ENCODE measurements at places on chromosomes 16 and 17. TPM values are rescaled to one million over a fixed set of nuclear protein-coding genes. Genes with fewer than 3 reads are reported as not detected.

The KRT32 gene
- total RNA-seq, result not detected

The ABCA5 gene
- 2.2 TPM for total RNA-seq

The NDRG4 gene
- total RNA-seq, result 28.7 TPM

The CLEC18B gene
- 0.03 TPM for total RNA-seq

The TMC5 gene
- 6.8 TPM for total RNA-seq

The LGALS9B gene
- total RNA-seq, result not detected

The RAMP2 gene
- total RNA-seq, result 1.2 TPM

The SHBG gene
- total RNA-seq, result 0.66 TPM

The TMEM235 gene
- total RNA-seq, result not detected

The ABCA10 gene
- 0.10 TPM for total RNA-seq

The SMURF2 gene
- total RNA-seq, result 23.8 TPM

Data from A549 treated with AZD2906 at 1 μM for 4 hours (cell line).